ENCODE measurements at places on chromosomes 13 and 19. TPM values are rescaled to one million over a fixed set of nuclear protein-coding genes. Genes with fewer than 3 reads are reported as not detected.

DNA sequence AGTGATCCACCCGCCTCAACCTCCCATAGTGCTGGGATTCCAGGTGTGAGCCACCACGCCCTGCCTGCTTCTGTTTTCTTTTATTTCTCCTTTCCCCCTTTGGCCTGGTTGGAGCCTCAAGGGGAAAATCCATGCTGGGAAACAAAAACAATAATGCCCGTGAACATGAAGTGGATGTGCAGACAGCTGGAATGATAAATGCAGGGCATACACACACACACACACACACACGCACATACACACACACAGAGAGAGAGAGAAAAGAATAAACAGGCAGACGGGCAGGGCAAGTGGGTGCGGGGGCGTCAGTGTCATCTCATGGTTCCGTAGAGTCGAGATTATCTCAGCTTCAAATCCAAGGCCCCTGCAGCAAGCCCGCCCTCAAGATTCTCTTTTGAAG, 4.4 kb upstream of the PLEKHF1 start:
- H3K27ac ChIP-seq: peak overlapping the region; percentile 98
- H3K4me3 ChIP-seq: no peak overlapping the region
- no peaks in the 10 kb centered on the region for H3K36me3 ChIP-seq

GRCh38 chr13:25752957-25753551, 298.8 kb downstream of the SHISA2 start:
- H3K27ac ChIP-seq: no peak overlapping the region
- H3K36me3 ChIP-seq: no peaks in the 10 kb centered on the region
- peaks cover 3% of the 10 kb centered on the region for H3K4me1 ChIP-seq
- peak; percentile 80 for DNase-seq
- H3K27me3 ChIP-seq: no peaks in the 10 kb centered on the region

DNA sequence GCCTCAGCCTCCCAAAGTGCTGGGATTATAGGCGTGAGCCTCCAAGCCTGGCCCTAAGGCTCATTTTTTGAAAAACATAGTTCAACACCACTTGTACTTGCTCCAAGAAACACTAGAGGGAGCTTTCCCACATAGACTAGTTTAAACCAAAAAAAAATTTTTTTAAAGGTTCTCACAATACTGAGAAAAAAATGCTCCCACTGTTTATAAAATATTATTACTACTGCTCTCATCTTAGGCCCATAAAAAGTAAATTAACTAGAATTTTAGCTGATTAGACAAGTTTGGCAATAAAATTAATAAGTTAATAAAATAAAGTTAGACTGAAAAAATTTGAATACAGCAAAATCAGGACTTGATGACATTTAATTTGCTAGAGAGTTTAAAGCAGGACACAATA, 109.5 kb downstream of the TBC1D4 start:
- H3K4me3 ChIP-seq: no peak overlapping the region
- H3K27ac ChIP-seq: no peak overlapping the region
- H3K36me3 ChIP-seq: no peaks in the 10 kb centered on the region
- peaks cover 12% of the 10 kb centered on the region for H3K4me1 ChIP-seq

GRCh38 chr19:7924241-7924640, 1.7 kb downstream of the CTXN1 start:
- H3K27me3 ChIP-seq: no peaks in the 10 kb centered on the region
- H3K4me1 ChIP-seq: peaks cover 26% of the 10 kb centered on the region
- H3K36me3 ChIP-seq: no peaks in the 10 kb centered on the region
- no peak overlapping the region for H3K4me3 ChIP-seq
- DNase-seq: no peak

GRCh38 chr13:90103099-90103784, 1244.2 kb upstream of the MIR17HG start:
- no peaks in the 10 kb centered on the region for H3K27me3 ChIP-seq
- H3K4me1 ChIP-seq: peaks cover 20% of the 10 kb centered on the region
- no peaks in the 10 kb centered on the region for H3K36me3 ChIP-seq

DNA sequence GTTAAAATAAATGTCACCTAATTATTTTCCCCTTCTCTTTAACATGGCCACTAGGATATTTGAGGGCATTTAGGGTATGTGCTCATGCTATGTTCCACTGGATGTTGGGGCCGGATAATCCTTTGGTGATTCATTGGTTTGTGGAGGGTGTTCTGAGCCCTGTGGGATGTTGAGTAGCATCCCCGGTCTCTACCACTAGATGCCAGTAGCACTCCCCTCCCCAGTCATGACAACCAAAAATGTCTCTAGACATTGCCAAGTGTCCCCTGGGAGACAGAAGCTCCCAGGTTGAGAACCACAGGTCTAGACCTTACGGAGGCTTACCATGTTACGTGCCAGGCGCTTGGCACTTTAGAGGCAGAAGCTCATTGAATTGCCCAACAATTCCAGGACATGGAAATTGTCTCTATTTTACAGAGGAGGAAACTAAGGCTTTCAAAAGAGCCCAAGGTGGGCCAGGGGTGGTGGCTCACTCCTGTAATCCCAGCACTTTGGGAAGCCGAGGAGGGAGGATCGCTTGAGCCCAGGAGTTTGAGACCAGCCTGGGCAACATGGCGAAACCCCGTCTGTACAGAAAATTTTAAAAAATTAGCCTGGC, 14.1 kb downstream of the SHANK1 start:
- H3K4me1 ChIP-seq: no peaks in the 10 kb centered on the region
- DNase-seq: peak; percentile 88
- no peak overlapping the region for H3K27ac ChIP-seq
- H3K36me3 ChIP-seq: no peaks in the 10 kb centered on the region
- no peak overlapping the region for H3K4me3 ChIP-seq
- H3K27me3 ChIP-seq: no peaks in the 10 kb centered on the region

GRCh38 chr19:54399189-54399588, 16.1 kb upstream of the TTYH1 start:
- no peaks in the 10 kb centered on the region for H3K4me1 ChIP-seq
- no peak overlapping the region for H3K4me3 ChIP-seq
- H3K36me3 ChIP-seq: no peaks in the 10 kb centered on the region
- no peak for DNase-seq

- peaks cover 46% of the 10 kb centered on the region for H3K4me1 ChIP-seq
- H3K36me3 ChIP-seq: no peaks in the 10 kb centered on the region
- peak overlapping the region; percentile 100 for H3K27ac ChIP-seq
- DNase-seq: peak; percentile 54
- no peaks in the 10 kb centered on the region for H3K27me3 ChIP-seq
Measured at GRCh38 chr13:114062754-114063153, 69.7 kb downstream of the RASA3 start.

DNA sequence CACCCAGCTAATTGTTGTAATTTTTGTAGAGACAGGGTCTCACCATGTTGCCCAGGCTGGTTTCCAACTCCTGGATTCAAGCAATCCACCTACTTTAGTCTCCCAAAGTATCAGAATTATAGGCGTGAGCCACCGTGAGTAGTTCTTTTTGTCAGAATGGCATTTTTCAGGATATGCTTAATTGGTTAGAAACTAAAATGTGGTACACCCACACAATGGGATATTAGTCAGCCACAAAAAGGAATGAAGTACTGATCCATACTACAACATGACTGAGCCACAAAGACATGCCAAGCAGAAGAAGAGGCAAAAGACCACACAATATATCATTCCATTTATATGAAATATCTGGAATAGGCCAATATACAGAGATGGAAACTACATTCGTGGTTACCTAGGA, 41.7 kb upstream of the MAP3K10 start:
- peaks cover 14% of the 10 kb centered on the region for H3K4me1 ChIP-seq
- H3K27me3 ChIP-seq: no peaks in the 10 kb centered on the region
- no peak overlapping the region for H3K27ac ChIP-seq
- no peaks in the 10 kb centered on the region for H3K36me3 ChIP-seq

GRCh38 chr13:60351326-60351725, 45.7 kb upstream of the TDRD3 start:
- H3K27me3 ChIP-seq: no peaks in the 10 kb centered on the region
- DNase-seq: peak; percentile 49
- no peak overlapping the region for H3K4me3 ChIP-seq
- H3K36me3 ChIP-seq: no peaks in the 10 kb centered on the region

DNA sequence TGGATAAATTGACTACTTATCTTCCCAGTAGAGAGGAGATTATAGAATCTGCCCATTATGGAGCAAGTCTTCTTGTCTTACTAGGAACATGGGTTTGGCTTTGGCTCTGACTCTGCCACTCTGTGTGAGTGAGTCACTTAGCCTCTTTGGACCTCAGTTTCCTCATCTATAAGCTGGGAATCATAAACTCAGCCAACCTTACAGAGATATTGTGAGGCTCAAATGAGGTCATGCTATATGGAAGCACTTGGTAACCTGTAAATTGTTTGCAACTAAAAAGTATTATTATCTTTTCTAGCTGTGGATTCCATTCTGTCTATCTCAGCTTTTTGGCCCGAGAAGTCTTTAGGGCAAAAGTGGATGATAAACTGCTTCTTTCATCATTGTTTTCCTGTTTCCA, 186.8 kb upstream of the TSC22D1 start:
- H3K36me3 ChIP-seq: no peaks in the 10 kb centered on the region
- no peak for DNase-seq
- H3K27ac ChIP-seq: no peak overlapping the region
- no peak overlapping the region for H3K4me3 ChIP-seq

GRCh38 chr13:25692099-25692498, 320.3 kb downstream of the ATP8A2 start:
- no peak overlapping the region for H3K27ac ChIP-seq
- no peak for DNase-seq
- no peak overlapping the region for H3K4me3 ChIP-seq
- no peaks in the 10 kb centered on the region for H3K4me1 ChIP-seq

DNA sequence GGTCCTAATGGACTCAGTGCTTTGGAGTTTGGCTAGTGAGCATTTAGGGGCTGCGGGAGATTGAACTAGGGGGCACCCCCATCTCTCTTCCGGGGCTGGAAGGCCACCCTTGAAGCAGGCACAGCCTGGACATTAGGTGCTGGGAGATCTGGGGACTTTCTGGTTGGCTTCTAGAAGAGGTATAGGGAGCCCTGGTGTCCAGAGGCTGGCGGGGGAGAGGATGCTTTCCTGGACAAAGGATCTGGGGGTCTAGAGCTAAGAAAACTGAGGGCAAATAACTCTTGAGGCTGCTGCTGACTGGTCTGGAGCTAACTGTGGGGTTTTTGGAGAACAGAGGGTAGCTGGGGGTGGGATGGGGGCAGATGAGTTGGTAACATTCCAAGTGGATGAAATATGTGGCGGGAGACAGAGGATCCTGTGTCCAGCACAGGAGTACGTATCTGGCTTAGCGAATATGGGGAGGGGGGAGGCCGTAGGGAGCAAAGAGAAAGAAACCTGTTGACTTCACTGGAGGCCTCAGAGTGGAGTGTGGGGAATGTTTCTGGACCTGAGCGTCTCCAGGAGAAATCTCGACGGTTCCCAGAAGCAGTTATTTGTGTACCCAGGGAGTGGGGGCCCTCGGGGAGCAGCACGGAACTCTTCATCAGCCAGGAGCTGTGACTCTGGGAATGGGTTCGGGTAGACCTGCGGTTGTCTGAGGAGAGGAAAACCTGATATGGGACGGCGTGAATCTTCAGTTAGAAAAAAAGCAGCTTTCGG, 1.4 kb downstream of the HNRNPUL1 start:
- H3K36me3 ChIP-seq: peaks cover 33% of the 10 kb centered on the region
- no peaks in the 10 kb centered on the region for H3K27me3 ChIP-seq
- peak overlapping the region; percentile 96 for H3K27ac ChIP-seq
- H3K4me1 ChIP-seq: peaks cover 13% of the 10 kb centered on the region
- peak; percentile 63 for DNase-seq
- H3K4me3 ChIP-seq: peak overlapping the region; percentile 94

DNA sequence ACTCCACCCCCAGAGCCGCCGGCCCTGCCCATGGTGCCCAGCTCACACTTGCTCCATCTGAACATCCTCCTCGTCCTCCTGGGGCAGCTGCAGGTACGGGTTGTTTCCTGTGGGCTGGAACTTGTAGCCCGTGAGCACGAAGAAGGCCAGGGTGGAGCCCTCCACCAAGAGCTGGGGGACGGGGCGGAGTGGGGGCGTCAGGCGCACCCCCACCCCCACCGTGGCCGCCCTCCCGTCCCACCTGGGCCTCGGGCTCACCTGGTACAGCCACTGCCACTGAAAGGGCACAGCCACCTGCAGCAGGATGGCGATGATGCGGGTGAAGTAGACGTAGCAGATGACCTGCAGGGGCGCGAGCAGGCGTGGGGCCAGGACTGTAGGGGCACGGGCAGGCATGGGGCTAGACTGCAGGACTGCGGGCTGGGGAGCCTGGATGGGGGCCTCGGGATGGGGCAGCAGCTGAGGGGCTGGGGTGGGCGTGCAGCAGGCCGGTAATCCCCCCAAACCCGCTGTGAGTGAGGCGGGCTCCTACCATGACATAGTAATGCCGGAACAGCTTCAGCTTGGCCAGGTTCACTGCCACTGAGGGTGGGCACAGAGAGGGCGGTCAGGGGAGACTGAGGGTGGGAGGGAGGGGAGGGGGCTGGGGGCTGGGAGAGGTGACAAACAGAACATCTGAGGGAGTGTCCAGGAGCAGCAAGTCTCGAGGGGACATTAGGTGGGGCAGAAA, 6.3 kb downstream of the GPR108 start:
- H3K4me3 ChIP-seq: no peak overlapping the region
- H3K36me3 ChIP-seq: no peaks in the 10 kb centered on the region
- DNase-seq: no peak

DNA sequence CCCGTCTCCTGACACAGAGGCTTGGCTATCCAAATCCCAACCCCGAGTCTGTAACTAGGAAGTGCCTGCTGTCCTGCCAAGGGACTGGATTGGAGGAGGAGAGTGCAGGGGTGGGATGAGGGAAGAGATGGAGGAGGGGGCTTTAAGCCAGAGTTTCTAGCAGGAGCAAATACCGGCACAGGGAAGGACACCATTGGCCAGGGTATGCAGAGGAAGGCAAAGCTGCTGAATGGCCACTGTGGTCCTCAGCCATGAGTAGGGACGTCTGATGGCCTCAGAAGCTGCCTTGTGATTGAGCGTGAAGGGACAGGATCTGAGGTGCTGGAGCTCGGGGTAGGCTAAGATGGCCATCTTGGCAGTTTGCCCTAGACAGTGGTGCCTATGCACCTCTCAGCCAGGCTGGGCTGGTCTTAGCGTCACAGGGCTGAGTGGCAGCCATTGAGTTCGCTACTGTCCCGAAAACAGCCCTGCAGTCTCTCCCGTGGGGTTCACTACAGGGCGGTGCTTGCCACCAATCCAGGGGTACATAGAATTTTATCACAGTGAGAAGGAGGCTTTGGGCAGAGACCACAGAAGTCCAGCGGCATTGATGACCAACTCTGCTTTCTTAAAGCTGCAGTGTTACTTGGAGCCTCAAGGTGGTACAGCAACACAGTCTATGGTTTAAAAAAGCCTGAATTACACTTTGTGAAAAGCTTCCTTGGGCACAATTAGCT, 61.8 kb downstream of the AKAP11 start:
- peak; percentile 42 for DNase-seq
- H3K4me3 ChIP-seq: no peak overlapping the region
- H3K27me3 ChIP-seq: peaks cover 9% of the 10 kb centered on the region
- H3K36me3 ChIP-seq: no peaks in the 10 kb centered on the region

- no peak overlapping the region for H3K4me3 ChIP-seq
- no peak for DNase-seq
- no peaks in the 10 kb centered on the region for H3K27me3 ChIP-seq
- H3K4me1 ChIP-seq: no peaks in the 10 kb centered on the region
- H3K36me3 ChIP-seq: no peaks in the 10 kb centered on the region
Measured at GRCh38 chr13:71967990-71968389, 101.0 kb upstream of the DACH1 start.

GRCh38 chr13:45446181-45446580, 18.6 kb upstream of the COG3 start:
- no peak overlapping the region for H3K27ac ChIP-seq
- DNase-seq: peak; percentile 69
- H3K4me1 ChIP-seq: no peaks in the 10 kb centered on the region

Gene PABPC3
- total RNA-seq: under 0.01 TPM

Gene B3GNT3
- not detected for total RNA-seq

Gene ZNF562
- total RNA-seq: 17.5 TPM

Gene SIGLEC12
- not detected for total RNA-seq

Gene LRRC63
- total RNA-seq: not detected

Measured in GM23248 (cell line).